ENCODE measurements at places on chromosomes 7 and 10.

DNA sequence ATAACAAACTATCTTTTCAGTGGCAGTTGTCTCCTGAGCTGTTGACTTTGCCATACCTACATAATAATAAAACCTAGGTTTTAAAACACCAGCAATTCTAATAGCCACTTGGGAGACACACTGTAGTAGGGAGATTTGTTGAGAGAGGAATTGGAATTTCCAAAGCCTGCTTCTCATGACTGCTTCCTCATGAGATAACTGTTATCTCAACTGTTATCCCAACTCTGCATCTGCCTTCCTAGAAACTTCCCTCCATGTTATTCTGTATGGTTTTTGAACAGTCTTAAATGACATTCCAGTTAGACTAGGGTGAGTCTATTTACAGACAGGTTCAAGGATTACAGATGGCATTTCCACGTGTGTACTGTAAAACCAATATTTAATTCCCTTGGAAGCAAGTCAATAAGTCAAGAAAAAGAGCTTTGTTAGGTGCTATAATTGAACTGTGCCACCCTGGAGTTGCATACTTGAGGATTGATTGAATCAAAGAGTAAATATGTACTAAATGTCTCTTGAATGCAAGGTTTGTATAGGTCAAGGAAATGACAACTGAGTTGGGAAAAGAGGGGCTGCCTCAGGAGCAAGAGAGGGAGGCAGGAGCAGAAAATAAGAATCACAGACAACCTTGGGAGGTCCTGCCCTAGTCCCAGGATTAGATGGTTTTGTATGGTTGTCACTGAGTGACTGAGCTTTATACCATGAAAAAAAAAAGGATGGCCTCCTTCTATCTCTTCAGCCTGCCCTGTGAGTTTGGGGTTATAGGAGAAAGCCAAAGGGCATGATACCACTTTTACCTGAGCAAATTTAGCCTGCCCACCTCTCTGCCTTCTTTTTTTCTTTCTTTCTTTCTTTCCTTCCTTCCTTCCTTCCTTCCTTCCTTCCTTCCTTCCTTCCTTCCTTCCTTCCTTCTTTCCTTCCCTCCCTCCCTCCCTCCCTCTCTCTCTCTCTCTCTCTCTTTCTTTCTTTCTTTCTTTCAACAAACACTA is 9.9 kb upstream of the TM9SF3 start:
- DNase-seq, result no peak

DNA sequence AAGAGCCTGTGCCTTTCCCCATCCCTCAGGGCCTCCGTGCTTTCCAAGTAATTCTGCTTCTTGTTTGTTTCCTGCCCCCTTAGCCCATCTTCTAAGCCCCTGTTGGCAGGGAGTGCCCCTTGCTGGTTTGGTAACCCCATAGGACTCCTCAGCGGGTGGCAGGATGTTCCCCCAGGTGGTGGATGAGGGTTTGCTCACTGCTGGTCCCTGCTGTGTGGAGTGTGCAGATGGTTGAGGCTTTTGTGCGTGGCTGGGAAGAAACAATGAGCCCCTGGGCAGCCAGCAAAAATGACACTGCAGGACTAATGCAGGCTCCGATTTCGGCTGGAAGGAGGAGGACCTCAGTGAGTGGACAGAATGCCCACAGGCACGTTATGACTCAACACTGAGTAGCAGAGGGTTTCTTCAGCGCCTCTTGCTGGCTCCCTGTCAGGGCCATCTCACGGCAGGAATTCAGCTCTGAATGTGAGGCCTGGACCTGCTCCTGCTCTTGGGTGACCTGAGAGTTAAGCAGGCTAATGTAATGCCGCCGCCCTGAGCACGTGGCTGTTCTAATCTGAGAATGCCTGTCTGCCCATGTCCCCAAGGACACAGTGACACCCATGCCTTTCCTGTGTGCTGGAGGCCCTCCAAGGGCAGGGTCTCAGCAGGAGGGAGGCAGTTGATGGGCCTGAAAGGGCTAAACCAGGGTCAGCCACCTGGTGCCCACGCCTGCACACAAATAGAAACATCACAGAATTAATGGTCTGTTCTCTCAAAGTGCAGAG is 16.6 kb downstream of the BAG3 start:
- no peak for DNase-seq

DNA sequence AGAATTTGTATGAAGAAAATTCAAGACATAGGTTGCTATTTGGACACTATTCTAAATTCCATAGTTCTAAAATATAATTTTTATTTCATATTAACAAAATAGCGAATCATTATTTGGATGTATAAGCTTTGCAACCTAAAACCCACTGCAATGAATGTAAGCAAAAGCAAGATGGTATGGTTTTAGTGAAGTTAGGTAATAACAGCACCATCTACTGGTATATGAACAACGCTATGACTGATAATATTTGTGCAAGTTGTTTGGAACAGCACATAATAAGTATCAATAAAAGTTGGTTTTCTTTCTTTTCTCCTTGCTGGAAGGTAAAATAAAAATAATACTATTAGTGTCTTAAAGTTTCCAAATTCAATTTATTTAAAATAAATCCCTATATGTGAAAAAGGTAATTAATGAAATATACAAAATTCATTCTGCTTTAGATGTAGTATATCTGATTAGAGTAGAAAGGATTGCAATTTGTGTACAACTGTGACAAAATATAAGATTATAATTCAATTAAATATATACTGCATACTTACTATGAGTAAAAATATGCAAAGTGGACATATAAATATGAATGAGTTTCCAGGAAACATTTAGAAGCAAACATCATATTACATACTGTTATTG is 79.0 kb upstream of the LSM8 start:
- no peak for DNase-seq

GRCh38 chr10:45646384-45647050 is 26.1 kb downstream of the ZFAND4 start:
- DNase-seq, result no peak

DNA sequence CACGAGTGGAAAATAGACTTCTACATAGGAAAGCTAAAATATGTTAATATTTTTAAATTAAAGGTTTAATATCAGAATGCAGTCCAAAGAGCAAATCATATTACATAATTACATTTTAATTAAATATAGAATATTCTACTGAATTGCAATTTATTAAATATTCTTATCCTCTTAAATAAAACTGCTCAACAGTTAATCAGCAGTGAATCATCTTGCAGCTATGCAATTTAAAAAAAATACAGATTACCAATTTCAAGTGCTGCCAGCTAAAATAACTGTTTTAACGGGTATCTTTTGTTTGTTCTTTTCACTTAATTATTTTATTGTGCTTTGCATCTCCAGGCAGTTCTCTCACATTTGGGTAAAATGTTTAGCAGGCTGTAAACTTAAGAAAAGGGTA is 82.2 kb downstream of the ZNRF2 start:
- no peak for DNase-seq

- DNase-seq, result no peak
Measured at GRCh38 chr10:97659589-97659988, 19.1 kb downstream of the PI4K2A start.

Data from head of caudate nucleus (tissue), 42 donors.